ENCODE measurements at places on chromosomes 2 and 18. TPM values are rescaled to one million over a fixed set of nuclear protein-coding genes. Genes with fewer than 3 reads are reported as not detected.

Gene RASGRP3
- total RNA-seq, result 9.3 TPM

Gene USP37
- total RNA-seq, result 31.1 TPM

Gene USP40
- 26.1 TPM for total RNA-seq

Gene ACTG2
- total RNA-seq, result 1.1 TPM
